ENCODE measurements at places on chromosomes 5 and 9.

GRCh38 chr5:177403102-177403791 is 2.8 kb upstream of the PFN3 start:
- DNase-seq: peak; percentile 55

GRCh38 chr5:6206501-6206900 is 171.8 kb downstream of the MED10 start:
- DNase-seq: no peak

GRCh38 chr5:38695021-38695958 is 138.8 kb upstream of the LIFR start:
- DNase-seq: no peak

GRCh38 chr5:72427488-72428437 is 79.4 kb downstream of the ZNF366 start:
- no peak for DNase-seq

GRCh38 chr9:122125509-122126330 is 32.6 kb upstream of the TTLL11 start:
- DNase-seq: no peak

DNA sequence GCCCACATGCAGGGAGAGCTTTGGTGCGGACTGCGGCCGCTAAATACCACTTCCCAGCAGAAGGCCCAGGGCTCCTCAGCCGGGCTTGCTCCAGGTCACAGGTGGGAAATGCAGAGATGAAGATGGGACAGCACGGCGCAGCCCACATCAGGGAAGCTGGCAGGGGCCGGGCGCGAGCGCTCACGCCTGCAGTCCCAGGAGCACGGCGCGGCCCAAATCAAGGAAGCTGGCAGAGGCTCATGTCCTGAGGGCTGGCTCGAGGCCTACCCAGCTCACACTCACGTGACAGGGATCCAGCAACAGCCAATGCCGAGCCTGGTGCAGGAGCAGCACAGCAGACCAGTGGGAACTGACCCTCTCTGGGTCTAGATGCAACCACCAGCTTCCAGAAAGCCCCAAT is 16.3 kb downstream of the LPCAT1 start:
- DNase-seq: no peak

- DNase-seq: no peak
Measured at GRCh38 chr9:106350777-106351176, 512.2 kb upstream of the ZNF462 start.

- no peak for DNase-seq
Measured at GRCh38 chr5:76528547-76529331, 94.5 kb downstream of the F2RL2 start.

- DNase-seq: no peak
Measured at GRCh38 chr5:149940941-149941644, 3.5 kb downstream of the PDE6A start.

- no peak for DNase-seq
Measured at GRCh38 chr9:21871256-21871975, 69.0 kb downstream of the MTAP start.

- no peak for DNase-seq
Measured at GRCh38 chr5:169460123-169460522, 123.5 kb upstream of the SPDL1 start.

DNA sequence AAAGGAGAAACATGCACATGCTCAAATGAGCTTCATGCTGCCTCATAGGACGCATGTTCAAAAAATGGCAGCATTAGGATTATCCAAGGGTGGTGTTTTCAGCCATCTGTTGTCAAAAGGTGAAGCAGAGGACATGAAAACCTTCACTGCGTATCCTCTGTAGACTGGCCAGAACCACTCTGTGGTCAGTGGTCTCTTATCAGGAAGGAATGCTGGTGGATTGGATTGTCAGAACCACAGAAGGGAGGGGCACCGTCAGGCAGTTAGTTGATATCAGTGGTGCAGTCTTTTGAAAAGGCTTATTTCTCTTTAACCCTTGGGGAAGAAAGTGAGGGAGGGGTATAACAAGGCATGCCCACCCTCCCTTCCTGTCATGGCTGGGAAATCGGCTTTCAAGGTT is 100.1 kb downstream of the FBXL7 start:
- DNase-seq: no peak

DNA sequence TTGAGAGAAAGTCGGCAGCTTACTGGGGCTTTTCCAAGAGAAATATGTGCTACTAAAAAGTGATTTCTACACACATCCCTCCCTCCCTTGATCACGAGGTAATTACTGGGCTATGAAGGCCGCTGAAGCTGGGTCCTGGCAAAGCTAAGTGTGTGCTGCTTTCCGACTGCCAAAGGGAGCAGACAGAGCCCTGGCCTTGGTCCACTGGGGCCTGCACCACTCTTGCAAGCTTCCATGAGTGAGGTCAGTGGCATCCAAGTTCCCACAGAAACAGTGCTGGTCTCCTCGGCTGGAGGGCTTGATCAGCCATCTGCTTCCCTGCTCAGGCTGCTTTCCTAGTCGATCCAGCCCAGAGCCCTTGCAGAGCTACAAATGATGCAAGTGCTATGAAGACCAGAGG is 154.8 kb upstream of the LHFPL2 start:
- no peak for DNase-seq

- DNase-seq: no peak
Measured at GRCh38 chr9:2913026-2913425, 69.1 kb upstream of the PUM3 start.

GRCh38 chr5:109191153-109191558 is 218.6 kb downstream of the PJA2 start:
- DNase-seq: no peak

- no peak for DNase-seq
Measured at GRCh38 chr9:115042781-115043509, 75.0 kb downstream of the TNC start.

- DNase-seq: no peak
Measured at GRCh38 chr5:126419102-126419501, 4.1 kb upstream of the GRAMD2B start.

GRCh38 chr5:134124289-134125038 is 10.0 kb downstream of the TCF7 start:
- no peak for DNase-seq
